ENCODE measurements at places on chromosomes 3 and 15.

GRCh38 chr3:3107858-3108257 is 2.3 kb downstream of the IL5RA start:
- no peak for DNase-seq

GRCh38 chr15:92391640-92392039 is 2.0 kb upstream of the ST8SIA2 start:
- no peak for DNase-seq

DNA sequence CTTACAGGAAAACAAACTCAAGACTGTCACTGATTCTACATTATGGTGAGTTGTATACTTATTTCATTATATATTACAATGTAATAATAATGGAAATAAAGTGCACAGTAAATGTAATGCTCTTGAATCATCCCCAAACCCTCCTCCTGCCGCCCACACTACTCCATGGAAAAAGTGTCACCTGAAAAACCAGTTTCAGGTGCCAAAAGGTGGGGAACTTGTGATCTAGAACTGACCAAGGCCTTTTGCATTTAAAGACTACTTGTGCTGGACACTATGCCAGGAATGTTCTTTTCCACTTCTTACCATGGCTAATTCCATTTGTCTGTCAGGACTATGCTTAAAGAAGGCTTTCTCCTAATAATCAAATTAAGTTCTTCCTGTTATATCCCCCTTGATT is 32.3 kb downstream of the ROBO2 start:
- no peak for DNase-seq

DNA sequence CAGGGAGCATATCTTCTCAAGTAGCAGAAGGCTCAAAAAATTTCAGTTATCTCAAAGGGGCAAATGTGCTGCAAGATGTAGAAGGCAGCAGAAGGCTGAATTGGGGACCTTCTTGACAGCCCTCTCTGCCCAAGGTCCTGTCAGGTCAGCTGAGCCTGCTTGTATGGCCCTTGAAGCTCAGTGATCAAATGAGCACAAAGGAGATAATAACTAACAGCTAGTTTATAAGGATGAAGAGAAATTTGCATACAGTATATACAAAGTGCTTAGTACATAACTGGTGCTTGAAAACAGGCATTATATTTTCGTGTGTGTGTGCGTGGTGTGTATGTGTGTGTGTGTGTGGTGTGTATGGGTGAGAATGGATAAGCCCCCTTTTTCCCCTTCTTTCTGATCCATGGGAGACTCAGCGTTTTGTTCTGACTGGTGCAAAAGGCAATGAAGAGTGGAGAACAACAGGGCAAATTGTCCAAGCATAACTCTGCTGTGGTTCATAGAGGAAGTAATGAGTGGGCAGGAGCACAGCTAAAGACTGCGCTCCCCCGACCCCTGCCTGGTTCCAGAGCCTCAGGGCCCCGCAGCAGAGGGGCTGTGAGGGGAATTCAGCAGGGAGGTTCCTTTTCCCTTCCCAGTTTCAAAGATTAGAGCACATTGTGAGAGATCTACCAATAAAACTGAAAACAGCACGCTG is 356.8 kb upstream of the NR2F2 start:
- no peak for DNase-seq

- DNase-seq: no peak
Observed at GRCh38 chr3:25191673-25192072, 236.4 kb upstream of the RARB start.

GRCh38 chr3:141795276-141795675 is 32.1 kb downstream of the GRK7 start:
- no peak for DNase-seq

GRCh38 chr3:8938021-8938420 is 25.3 kb downstream of the RAD18 start:
- DNase-seq: no peak

DNA sequence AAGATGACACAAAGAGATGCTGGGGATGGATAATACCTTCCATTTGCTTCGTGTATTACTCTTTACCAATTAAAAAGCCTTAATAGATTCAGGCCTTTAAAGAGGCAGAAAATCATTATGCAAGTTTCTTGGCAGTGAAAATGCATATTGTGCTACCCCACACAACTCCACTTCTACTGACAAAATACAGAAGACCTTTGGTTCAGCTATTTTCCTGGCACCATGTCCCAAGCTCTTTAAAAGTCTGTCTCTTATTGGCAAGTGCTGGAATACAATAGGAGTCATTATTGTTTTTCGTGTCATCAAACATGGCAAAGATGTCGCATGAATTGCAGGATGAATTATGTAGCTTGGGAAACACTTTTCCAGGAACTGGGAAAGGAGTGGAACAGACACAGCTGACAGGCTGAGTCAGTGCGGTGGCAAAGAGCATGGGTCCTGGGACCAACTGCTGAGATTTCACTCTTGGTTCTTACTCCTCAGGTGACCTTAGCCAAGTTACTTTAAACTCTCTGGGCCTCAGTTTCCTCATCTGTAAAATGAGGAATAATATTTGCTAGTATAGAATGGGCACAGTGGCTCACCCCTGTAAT is 5.5 kb upstream of the TSPAN3 start:
- no peak for DNase-seq

DNA sequence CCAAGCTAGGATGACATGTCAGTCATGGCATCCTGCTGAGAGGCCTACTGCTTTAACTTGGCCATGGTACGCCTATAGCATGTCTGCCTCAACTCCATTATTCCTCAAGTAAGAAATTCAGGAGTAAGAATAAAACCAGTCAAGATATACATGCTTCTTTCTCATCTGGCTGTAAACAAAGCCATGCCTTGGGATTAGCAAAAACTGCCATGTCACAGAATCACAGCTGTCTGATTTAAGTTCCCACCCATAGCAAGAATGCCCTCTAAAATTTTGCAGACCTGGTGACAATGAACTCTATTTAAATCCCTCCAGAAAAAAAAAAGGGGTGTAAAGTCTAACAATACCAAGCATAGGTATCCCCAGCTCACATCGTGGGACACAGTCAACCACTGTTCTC is 55.6 kb upstream of the ACAN start:
- no peak for DNase-seq

Data from heart right ventricle (tissue), 16 donors.